SW480 (cell line): ENCODE measurements at places on chromosomes 1 and 21.

GRCh38 chr1:12178511-12178910 is 11.7 kb downstream of the TNFRSF1B start:
- peak; percentile 72 for DNase-seq

DNA sequence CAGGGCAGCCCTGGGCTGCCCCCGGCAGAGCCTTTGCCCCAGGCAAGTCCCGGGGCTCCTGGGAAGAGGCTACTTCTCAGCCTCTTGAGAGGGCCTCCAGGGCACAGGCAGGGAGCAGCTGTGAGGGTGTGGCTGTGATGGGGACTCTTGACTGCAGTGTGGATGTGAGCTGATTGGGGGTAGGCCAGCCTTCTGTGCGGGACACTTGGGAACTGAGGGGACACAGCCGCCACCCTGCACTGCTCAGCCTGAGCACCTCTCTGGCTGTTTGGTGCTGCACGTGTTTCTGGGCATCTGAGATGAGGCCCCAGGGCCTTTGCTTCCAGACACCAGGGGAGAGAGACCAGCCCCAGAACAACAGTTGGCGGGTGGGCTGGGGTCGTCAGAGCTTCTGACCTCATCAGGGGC is 62.1 kb downstream of the SKI start:
- no peak for DNase-seq

- DNase-seq, result no peak
Measured at GRCh38 chr1:205812271-205812877, 624 bp downstream of the SLC41A1 start.

DNA sequence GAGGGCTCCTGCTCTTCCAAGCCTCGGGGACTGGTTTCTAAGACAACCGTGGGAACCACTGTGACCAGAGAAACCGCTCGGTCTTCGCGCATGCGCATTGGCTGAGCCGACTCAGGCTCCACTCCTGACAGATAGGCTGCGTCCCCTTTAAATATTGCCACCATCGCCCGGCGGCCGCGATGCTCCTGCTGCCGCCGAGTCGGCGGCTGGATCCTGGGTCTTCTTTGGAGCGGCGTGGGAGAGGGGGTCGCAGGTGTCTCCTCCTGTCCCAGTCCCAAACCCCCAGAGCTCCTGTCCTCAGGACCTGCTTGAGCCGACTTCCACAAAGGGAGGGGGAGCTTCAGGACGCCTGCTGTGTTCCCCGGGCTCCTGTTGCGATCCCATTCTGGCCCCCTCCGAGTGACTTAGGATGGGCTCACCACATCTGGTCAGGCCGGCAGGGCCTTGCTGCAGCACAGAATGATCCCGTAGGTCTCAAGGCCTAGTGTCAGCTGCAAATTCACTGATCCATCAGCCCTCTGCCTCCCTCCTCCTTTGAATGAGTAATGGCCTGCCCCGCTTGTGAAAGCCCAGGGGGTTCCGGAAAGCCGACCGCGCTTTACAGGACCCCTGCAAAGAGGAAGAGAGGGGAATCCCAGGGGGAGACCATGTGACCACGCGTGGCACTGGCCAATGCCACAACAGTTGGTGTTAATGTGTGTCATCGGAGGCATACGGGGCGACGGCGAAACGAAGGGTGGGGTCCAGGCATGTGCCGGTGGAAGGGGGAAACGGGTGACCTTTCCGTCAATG is 683.2 kb upstream of the TPTE start:
- DNase-seq, result no peak

- DNase-seq, result no peak
Measured at GRCh38 chr21:17250778-17251241, 262.0 kb upstream of the CXADR start.

DNA sequence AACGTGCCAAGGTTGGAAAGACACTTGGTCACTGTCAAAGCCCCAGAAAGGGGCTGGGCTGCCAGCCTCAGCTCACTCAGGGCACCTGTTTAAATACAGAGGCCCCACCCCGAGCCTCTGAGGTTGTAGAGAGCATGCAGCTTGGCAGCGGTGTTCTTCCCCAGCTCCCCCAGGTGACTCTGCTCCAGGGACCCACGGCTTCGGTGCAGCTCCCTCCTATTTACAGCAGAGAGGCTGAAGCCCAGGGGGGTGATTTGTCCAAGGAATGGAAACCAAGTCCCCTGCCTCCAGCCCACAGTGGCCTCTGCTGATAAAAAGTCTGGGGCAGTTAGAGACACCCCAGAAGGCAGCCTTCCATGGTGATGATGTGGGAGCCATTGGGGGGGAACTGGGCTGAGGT is 9.1 kb upstream of the C1QA start:
- no peak for DNase-seq

GRCh38 chr1:10724052-10724494 is 72.4 kb downstream of the CASZ1 start:
- DNase-seq, result no peak

DNA sequence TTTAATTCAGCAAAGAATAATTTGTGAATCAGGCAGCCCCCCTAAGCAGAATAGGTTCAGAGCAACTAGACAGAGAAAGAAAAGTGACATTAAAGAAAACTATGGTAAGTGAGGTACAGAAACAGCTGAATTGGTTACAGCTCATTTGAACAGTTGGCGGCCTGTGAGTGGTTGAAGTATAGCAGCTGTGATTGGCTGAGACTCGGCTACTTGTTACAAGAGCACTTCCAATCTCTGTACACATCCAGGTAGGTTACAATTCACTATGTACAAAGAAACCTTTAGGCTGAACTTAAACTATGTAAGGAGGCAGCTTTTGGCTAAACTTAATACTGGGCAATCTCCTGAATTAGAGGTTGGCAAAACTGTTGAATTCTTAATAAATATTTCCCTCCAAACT is 171.1 kb upstream of the LHX8 start:
- DNase-seq, result no peak

DNA sequence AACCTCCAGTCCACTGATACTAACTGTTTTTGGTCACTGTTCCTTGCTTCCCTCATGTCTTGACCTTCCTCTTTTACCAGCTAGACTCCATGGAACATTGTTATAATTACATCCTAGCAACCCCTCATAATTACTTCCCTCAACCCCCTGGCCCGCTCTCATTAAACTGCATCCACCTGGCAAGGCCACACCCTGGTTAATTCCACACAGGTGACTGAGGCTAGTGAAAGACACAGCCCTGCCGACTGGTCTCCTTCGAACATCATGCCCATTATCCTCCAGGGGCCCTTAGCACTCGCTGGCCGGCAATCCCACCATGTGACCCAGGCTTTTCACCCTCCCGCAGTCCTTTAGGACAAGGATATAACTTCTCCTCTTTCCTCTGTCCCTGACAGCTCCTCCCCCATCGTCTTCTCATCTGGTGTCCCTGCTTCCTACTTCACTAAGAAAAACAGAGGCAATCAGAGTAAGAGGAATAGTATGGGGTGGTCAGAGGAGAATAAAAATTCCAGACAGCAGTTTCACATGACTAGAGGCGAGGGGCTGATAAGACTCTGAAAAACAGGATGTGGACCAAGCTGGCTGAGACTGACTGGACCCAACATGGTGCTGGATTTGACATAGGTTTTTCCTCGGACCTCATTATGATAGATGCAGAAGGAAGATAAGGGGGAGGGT is 8.8 kb upstream of the TENT5B start:
- no peak for DNase-seq

DNA sequence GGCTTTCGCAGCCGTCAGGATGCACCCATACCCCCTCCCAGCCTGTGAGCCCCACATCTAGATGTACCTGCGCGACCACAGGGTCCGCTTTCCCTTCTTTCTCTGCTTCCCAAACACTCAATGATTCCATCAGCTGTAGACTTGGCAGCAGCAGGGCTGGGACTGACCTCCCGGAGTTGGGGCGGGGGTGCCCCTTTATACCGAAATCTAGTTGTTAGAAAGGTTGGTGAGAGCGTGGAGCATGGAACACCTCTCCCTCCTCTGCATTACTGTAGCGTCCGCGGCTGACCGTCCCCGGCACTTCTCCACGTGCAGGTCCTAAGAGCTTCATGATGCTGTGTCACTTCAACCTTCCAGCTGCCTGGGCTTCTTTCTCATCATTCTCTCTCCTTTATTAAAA is 21.1 kb upstream of the ACTRT2 start:
- no peak for DNase-seq

DNA sequence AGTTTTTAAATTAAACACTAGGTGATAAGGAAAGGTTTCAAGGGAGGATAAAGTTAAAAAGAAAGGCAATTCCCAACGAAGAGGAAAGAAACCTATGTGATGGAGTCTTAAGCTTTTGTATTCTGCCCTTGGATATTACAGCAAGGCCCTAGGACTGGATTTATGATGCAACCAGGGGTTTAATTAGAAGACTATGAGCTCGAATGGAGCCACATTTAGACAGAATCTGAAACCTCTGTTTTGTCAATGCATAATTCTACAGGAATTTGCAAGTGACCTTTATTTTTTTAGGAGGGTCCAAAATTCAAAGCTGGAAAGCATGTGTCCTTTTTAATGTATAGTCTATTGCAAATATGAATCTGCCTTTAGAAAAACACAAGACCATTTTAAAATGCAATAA is 37.9 kb downstream of the TGFB2 start:
- DNase-seq, result no peak

- no peak for DNase-seq
Measured at GRCh38 chr1:228913626-228914414, 178.5 kb downstream of the RHOU start.

DNA sequence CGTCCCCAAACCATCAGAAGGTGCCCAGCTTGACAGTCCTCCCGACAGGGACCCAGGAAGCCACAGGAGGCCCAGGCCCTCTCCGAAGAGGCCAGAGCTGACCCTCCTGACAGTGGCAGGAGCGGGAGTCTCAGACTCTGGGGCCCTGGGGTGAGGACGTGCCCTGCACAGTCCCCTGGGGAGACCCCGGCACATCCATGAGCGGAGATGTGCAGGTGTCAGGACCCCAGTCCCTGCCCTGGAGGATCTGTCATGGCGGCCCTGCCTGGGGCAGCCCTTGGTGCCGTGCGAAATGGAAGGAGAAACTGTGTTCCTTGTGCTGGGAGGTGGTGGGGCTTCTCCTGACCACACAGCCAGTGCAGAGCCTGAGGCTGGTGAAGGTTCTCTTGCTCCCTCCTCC is 55.8 kb downstream of the OBSCN start:
- DNase-seq, result no peak

DNA sequence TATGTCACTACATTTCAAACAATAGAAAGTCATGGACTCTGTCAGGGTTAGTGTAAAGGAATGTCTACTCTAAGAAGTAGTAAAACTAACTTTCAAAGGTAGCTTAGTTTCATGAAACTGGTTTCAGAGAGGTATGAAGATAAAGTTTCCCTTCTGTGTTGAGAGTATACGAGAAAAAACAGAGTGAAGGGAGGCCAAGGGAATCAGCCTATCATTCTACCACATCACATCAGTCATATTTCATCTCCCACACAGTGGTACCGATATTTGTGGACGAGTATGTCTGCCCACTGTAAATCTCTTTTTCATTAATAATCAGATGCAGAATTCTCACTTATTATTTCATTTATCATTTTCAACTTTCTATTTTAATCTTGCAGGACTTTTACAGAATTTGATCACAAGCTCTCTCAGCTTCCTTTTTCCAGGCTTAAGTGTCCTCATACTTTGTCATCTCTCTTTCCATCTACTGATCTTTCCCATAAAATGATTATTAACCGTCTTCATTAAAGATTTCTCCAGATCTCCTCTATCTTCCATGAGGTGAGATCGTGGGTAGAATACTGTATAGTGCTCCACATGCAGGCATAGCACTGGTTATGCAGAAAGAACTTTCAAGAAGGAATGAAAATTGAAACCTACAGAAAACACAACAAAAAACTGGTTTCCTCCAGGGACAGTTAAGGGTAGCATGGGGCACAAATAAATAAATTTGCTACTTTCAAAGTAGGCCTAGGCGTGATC is 11.5 kb upstream of the IFI16 start:
- no peak for DNase-seq

- no peak for DNase-seq
Measured at GRCh38 chr21:45892156-45892915, 89.2 kb upstream of the COL6A1 start.

GRCh38 chr1:40627987-40628902 is 37.2 kb downstream of the RIMS3 start:
- no peak for DNase-seq

- no peak for DNase-seq
Measured at GRCh38 chr1:220730486-220730885, 17.6 kb upstream of the MTARC2 start.

DNA sequence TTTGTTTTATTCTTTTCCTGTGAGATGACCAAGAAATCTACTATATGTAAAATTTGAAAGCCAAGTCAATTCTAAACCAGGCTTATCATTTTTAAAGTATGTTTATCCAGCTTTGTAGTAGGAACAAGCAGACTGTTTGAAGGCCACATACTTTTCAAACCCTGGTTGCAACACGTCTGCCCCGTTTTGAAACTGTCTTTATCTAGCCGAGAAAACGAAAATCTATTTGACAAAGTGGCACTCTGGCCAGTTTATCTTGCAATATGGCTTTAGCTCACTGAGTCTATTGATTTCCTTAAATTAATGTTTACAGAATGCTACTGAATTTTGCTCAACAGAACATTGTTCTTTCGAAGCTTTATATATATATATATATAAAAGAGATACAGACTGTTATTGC is 39.7 kb downstream of the PROX1 start:
- DNase-seq, result no peak

GRCh38 chr1:33576821-33577599 is 104.6 kb downstream of the ZSCAN20 start:
- DNase-seq, result no peak

- DNase-seq, result no peak
Measured at GRCh38 chr1:119380983-119381662, 12.5 kb downstream of the HAO2 start.

DNA sequence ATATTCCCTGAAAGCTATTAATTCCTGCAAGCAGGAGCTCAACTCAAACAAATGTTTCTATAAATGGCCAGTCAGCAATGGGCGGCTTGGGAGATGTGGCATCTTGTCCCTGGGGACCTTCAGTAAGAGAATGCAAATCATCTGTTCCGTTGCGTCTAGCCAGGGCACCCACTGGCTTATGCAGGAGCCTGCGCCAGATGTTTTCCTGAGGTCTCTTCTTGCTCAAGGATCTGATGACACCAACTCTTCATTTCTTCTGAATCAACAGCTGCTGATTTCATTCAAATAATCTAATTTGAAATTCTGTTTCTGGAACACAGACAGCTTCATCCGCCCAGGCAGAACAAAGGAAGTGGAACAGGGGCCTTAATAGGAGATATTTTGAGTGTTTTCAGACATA is 70.0 kb upstream of the AJAP1 start:
- no peak for DNase-seq

GRCh38 chr1:90346349-90346748 is 351.4 kb downstream of the ZNF326 start:
- DNase-seq, result no peak

- no peak for DNase-seq
Measured at GRCh38 chr1:101451888-101452287, 215.1 kb downstream of the S1PR1 start.

- DNase-seq, result no peak
Measured at GRCh38 chr1:15786581-15786980, 20.9 kb downstream of the UQCRHL start.

- DNase-seq, result peak; percentile 74
Measured at GRCh38 chr1:212484701-212485570, 52.2 kb downstream of the NENF start.
